ENCODE measurements at places on chromosomes 12 and 14. TPM values are rescaled to one million over a fixed set of nuclear protein-coding genes. Genes with fewer than 3 reads are reported as not detected.

DNA sequence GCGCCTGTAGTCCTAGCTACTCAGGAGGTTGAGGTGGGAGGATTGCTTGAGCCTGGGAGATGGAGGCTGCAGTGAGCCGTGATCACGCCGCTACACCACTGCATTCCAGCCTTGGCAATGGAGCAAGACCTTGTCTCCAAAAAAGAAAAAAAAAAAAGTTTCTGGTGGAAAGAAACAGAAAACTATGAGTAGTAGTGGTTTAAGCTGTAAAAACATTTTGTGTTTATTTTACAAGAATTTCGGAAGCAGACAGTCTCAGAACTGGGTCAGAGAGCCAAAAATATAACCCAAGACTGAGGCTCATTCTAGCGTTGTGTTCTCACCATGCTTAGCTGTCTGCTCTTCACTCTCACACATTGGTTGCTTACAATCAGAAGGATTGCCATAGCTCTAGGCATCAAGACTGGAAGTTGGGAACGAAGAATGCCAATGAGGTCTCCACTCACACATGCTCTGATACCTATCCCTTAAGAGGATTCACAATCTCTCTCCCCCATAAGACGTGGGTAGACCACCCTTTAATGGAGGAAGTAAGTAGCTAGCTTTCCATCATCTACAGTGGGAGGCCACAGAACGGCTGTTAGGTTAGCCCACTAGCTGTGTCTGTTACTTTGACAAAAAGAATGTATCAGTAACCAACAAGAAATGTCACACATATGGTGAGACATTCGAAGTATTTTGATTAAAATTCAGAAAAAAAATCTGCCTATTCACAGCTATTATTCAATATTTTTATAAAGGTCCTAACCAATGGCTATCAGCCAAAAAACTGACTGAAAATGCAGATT, 117.6 kb upstream of the RASSF8 start:
- no peaks in the 10 kb centered on the region for H3K36me3 ChIP-seq
- no peak for DNase-seq
- no peak overlapping the region for H3K27ac ChIP-seq
- no peaks in the 10 kb centered on the region for H3K4me1 ChIP-seq

DNA sequence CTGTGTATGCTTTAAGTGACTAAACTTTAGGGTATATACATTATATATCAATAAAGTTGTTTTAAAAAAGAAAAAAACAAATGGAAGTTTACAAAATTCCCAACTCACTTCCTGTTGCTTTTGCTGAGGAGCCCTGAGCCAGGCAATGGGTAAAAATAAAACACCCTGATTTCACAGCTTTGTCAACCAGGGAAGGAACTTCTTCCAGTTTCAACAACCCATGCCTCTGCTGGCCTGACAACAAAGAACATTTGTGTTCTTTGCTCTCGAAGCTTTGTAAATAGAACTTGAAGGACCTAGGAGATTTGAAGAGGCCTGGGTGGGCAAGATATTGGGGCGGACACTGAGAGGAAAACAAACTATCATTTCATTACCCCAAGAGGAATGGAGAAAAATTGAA, 141.2 kb upstream of the NOS1 start:
- H3K4me1 ChIP-seq: peaks cover 25% of the 10 kb centered on the region
- no peaks in the 10 kb centered on the region for H3K27me3 ChIP-seq
- DNase-seq: no peak
- H3K27ac ChIP-seq: peak overlapping the region; percentile 44
- no peaks in the 10 kb centered on the region for H3K36me3 ChIP-seq

Gene GRIN2B
- total RNA-seq: not detected

GRCh38 chr12:7188562-7189397, 706 bp upstream of the PEX5 start:
- peak; percentile 91 for DNase-seq
- peaks cover 10% of the 10 kb centered on the region for H3K36me3 ChIP-seq
- H3K4me1 ChIP-seq: peaks cover 22% of the 10 kb centered on the region
- H3K27ac ChIP-seq: peak overlapping the region; percentile 90
